GM19239 (cell line): ENCODE measurements at places on chromosomes 3 and 15.

DNA sequence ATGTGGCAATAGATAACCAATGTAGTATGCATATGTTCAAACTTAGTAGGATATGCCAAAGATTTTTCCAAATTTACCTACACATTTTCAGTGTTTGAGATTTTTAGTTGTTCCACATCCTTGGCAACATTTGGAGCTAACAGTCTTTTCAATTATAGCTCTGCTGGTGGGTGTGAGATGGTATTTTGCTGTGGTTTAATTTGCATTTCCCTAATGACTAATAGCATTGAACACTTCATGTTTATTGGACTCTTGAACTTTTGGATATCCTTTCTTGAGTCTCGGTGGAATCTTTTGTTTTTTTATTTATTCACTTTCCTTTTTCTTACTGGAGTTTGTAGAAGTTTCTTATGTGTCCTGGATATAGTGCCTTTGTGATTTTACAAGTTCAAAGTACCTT is 11.0 kb upstream of the ILDR1 start:
- DNase-seq, result no peak

DNA sequence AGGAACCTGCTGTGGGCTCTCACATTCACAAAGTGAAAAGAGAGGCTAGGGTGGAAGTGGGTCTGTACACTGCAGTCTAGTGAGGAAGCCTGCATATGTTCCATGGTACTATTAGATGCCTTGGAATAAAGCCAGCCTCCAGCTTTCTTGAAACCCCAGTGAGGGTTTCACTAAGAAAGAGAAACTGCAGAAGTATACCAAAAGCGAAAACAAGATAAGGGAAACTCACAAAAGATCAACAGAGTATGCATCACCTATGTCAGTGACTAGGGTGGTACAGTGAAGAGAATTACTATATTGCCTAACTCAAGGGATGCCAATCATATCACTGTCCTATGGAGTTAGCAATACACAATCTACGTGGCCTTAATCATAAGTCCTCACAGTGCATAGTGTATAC is 212.5 kb upstream of the GADL1 start:
- no peak for DNase-seq

DNA sequence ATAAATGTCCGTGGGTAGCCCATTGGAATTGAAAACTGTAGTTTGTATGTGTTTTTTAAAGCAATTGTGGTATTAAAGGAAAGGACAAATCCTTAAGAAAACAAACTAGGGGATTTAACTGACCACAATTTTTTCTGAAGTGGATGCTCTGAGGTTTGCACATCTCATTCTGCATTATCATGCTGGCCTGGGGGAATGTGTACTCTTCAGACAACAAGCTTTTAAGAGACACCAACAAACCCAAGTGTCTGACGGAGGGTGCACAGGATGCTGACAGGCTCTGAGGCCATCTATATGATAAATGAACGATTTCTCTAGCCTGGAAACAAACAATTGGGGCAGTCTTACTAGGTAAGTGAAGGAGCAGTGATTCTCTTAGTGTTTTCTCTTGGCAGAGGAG is 9.1 kb downstream of the LINS1 start:
- no peak for DNase-seq

GRCh38 chr3:146337991-146338390 is 87.1 kb upstream of the PLSCR4 start:
- DNase-seq, result no peak

GRCh38 chr3:31876331-31876730 is 104.7 kb downstream of the OSBPL10 start:
- DNase-seq, result no peak

DNA sequence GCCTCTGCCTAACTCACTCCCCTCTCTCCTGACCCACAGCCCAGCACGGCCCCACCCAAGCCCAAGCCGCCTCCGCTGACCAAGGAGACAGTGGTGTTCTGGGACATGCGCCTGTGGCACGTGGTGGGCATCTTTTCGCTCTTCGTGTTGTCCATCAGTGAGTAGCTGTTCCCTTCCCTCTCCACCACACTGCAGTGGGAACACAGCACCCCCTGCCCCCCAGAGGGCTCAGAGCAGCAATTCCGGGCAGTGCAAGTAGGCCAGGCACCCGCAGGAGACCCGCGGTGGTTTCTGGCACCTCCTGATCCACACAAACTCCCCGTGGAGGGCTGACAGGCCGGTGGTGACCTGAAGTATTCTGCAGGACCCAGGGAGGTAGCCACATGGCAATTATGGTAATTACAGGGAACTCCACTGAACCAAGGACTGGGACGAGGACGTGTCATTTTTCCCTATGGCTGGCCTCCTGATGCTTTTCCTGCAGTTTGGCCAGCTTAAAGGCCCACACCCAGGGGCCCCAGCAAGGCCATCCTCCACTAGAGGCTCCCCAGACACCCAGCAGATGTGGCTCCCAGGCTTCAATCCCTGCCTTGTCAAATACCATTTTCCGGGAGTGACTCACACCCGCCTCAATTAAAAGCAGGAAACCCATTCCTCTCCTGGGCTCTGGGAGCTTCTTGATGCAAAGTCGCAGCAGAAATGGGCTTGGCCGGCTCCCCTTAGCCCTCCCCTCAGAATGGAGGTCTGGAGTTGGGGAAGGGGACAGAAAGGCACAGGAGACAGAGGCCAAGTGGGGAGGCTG is 4.8 kb downstream of the TMIE start:
- no peak for DNase-seq

DNA sequence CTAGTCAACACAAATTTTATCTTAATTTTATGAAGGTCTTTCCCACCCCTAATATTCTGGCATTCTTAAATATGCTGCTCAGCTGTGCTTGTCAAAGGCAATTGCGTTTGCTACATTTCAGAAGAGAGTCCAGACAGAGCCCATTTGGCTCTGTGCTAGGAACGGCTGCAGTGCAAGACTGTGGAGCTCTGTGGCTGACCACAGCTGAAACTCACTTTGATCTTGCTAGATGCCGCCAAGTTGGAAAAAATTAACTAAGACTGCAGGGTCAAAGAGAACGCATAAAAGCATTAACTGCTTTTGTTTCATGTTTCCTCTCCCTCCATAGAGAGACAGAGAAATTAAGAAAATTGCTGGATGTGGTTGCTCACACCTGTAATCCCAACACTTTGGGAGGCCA is 7.6 kb upstream of the PPP1R2 start:
- no peak for DNase-seq

DNA sequence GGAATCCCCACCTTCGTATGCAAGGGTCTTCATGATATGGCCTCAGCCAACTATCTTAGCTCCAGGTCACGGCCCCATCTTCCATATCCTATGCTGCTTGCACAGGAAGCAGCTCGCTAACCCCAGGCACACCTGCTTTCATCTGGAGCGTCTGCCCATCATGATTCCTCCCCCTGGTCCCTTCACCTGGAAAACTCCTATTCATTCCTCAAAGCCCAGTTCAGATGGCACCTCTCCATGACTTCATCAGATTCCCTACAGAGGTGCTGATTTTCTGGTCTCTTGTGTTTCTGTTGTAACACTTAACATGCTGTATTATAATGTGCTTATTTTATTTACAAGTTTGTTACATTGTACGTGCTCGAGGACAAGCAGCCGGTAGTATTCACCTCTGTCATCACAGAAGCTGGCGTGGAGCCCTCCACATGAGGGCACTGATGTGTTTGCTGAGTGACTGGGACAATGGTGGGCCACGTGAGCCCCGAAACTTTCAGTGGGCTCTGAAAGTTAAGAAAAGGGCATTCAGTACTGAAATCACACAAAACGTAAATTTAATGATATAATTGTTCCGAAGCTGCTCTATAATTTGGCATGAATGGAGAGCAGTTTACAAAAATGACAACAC is 16.2 kb downstream of the MUC20 start:
- DNase-seq, result no peak

DNA sequence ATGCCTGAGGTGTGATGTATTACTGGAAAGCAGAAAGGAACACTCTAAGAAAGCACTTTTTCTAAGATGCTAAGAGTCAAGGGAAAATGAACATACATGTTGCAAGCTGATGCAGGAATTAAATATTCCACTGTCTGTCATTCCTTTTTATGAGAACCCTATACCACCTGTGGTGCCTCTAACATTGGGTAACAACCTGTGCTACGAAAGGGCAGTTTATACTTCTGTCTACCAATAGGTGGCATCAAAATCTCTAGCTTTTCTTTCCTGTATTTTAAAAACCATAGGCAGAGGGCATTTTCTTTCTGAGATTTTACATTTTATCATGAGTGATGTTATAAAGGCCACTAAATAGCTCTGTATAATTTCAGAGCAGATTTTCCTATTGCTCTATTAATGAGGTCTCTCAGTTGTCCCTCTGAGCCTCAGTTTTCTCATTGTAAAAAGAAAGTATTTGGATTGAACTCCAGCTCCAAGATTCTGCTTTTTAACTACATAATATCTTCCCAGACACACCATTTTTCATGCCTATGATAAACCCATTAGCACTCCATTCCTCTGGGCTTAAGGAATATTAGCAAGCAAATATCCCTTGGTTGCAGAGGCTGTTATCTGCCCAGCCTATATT is 3.5 kb upstream of the CPNE4 start:
- DNase-seq, result no peak

- no peak for DNase-seq
These were observed 1.1 kb upstream of the TRIM71 start for GRCh38 chr3:32816439-32817256.

DNA sequence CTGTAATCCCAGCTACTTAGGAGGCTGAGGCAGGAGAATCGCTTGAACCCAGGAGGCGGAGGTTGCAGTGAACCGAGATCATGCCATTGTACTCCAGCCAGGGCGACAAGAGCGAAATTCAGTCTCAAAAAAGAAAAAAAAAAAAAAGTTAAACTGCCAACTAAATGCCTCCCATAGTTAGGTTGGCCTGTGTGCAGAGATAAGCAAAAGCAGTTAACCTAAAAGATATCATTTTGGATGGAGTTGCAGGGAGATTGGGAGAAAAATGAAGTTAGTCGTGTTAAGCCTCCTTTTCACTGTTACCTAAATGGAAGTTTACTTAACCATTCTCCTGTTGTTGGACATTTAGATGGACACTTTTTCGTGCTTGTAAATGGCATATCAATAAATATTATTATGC is 11.4 kb upstream of the FETUB start:
- no peak for DNase-seq

GRCh38 chr3:105764378-105765307 is 104.2 kb downstream of the CBLB start:
- no peak for DNase-seq

GRCh38 chr3:112382543-112383160 is 49.7 kb downstream of the CD200 start:
- no peak for DNase-seq

DNA sequence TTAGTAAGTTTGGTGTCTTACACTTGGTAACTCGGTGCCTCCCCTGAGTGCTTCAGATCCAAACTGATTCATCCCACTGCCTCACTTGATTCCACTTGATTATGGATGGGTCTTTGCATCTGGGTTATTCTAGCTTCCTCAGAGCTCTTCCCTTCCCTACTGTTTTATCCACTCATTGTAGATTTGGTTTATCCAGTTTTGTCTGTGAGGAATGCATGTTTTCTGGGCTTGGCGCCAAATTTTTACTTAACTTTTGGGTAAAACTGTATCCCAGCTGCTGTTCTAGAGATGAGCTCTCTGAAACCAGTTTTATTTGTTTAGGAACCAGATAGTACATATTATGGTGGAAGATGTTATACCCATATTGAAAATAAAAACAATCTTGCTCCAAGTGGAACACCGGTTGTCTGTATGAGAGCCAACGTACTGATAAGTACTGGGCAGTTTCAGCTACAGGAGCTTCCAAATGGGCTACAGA is 20.9 kb downstream of the RAD54L2 start:
- DNase-seq, result no peak

DNA sequence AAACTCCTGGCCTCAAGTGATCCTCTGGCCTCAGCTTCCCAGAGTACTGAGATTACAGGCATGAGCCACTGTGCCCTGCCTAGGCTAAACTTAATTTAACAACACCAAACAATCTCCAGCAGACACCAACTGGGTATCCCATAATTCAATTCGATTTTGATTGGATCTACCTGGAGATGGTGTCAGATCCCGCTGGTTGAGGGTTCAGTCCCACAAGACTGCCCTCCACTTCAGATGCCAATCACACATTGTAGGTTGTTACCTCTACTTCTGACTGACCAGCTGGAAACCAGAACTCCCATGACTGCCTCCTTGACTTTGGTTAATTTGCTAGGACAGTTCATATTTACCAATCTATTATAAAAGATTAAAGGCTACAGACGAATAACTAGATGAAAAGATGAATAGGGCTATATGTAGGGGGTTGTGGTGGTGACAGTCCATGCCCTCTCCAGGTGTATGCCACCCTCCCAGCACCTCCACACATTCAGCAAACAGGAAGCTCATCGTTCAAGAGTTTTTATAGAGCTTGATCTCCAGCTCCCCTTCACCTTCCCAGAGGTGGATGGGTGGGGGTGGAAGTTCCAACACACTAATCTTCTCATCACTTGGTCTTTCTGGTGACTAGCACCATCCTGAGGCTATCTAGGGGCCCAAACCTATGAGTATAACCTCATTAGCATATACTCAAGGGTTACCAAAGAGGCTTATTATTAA is 9.3 kb downstream of the B2M start:
- no peak for DNase-seq

DNA sequence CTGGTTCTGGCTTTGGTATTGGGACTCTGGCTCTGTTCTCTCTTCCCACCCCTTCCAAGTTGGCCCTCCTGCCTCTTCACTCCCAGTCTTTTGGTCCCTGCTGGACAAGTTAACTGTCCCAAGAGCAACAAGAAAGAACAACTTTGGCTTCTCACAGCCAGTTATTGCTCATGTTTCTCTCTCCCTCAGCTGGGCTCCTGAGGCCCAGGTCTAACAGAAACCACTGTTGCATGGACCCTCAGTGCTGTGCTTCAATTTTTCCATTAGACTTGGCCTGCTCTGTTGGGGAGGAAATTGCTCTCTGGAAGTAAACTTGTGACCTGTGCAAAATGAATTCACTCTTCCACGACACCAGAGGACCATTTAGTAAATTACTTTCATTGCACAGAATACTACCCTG is 64.5 kb downstream of the CHST2 start:
- no peak for DNase-seq

- no peak for DNase-seq
These were observed 103.8 kb downstream of the CPN2 start for GRCh38 chr3:194247350-194247740.

DNA sequence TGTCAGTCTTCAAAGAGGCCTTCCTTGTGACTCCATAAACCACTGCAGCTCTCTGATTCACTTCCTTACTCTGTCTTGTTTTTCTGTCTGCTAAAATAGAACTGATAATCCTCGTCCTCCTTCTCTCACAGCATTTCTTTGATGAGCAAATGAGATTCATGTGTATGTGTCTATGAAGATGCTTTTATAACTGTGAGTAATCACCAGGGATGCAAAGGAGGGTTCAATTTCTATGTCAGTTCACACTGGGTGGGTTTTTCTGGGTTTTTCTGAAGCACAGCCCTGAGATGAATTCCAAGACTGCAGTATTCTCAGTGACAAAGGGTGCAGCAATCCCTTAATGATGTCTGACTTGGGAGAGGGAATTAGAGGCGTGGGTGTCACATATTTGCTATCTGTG is 746.6 kb upstream of the CFAP20DC start:
- no peak for DNase-seq
